ENCODE measurements at places on chromosomes 6 and 20.

DNA sequence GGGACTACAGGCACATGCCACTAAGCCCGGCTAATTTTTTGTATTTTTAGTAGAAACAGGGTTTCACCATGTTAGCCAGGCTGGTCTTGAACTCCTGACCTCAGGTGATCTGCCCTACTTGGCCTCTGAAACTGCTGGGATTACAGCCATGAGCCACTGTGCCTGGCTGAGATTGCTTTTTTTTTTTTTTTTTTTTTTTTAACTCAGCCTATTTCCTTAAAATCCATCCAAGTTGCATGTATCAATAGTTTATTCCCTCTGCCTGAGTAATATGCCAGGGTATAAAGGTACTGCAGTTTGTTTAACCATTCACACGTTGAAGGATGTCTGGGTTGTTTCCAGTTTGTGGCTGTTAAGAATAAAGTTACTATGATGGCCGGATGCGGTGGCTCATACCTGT lies 10.7 kb downstream of the SLX4IP start:
- no peak for DNase-seq

DNA sequence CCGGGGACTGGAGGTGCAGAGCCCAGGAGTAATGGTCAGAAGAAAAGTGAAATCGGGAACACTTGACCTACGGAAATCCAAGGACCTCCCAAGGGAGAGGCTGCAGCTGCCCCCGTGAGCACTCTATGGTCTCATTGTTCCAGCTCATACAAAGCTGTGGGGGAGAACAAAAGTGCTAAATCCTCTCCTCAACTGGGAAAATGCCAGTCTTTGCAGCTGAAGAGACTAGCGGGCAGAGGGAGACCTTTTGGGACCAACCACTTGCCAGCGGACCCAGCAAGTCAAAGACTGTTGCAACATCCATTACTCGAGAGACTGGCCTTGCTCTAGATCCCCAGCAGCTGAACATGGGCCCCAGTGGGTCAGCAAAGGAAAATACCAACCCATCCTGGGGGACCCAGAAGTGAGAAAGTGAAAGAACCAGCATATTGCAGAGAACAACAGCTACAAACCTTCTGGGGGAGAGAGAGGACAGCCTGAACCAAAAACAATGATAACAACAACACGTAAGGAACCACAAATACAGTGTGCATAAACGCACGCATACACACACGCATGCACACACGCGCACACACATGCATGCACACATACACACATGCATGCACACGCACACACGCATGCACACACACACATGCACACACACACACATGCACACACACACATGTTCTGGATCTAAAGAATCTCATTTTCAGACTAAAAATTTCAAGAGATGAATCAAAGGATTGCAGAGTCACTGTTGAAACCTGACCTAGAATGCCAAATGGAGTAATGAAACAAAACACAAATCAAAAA lies 24.7 kb upstream of the ELMO2 start:
- DNase-seq = no peak

DNA sequence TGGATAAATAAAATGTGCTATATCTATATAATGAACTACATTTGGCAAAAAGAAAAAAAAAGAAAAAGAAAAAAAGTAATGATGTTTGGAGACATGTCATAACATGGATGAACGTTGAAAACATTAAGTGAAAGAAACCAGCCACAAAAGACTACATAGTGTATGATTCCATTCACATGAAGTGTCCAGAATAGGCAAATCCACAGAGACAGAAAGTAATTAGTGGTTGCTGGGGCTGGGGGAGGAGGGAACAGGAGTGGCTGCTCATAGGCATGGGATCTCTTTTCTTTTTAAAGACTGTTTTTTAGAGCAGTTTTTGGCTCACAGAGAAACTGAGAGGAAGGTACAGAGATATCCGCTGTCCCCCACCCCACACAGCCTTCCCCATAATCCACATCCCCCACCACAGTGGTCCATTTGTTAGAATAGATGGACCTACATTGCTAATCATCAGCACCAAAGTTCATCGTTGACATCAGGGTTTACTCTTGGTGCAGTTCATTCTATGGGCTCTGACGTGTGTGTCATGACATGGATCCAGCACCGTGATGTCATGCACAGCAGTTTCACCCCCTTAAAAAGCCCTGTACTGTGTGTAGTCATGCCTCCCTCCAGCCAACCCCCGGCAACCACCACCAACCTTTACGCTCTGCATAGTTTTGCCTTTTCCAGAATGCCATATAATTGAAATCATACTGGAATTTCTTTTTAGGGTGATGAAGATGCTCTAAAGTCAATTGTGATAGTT lies 240.9 kb upstream of the RREB1 start:
- DNase-seq = no peak

DNA sequence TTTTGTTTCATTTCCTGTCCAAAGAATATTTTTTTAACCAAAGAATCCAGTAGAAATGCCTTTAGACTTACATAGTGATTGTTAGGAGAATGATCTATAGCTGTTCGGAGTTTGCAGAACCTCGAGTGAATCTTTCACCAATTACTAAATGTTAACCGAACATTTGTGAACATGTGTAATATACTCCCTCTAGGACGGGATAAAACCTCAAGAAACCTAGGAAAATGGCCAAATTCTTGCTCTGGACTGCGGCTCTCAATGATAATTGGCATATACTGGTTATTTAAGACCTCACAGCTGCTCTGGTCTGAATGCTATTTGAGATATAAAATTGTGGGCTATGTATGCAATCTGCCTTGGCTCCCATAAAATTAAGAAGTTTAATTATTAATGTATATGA lies 137.1 kb downstream of the PACRG start:
- no peak for DNase-seq

Data from K562 (cell line).